Neural progenitor cell (in vitro differentiated cells): ENCODE measurements at places on chromosomes 11 and 22. TPM values are rescaled to one million over a fixed set of nuclear protein-coding genes. Genes with fewer than 3 reads are reported as not detected.

- DNase-seq: no peak
Observed at GRCh38 chr22:36580846-36581245, 51.9 kb upstream of the EIF3D start.

UBQLNL gene
- 0.19 and 0.90 TPM in 2 replicates for total RNA-seq

TH gene
- total RNA-seq: 2.0 and 6.2 TPM in 2 replicates

- no peak for DNase-seq
Observed at GRCh38 chr22:29166180-29166579, 39.5 kb upstream of the EMID1 start.

DNA sequence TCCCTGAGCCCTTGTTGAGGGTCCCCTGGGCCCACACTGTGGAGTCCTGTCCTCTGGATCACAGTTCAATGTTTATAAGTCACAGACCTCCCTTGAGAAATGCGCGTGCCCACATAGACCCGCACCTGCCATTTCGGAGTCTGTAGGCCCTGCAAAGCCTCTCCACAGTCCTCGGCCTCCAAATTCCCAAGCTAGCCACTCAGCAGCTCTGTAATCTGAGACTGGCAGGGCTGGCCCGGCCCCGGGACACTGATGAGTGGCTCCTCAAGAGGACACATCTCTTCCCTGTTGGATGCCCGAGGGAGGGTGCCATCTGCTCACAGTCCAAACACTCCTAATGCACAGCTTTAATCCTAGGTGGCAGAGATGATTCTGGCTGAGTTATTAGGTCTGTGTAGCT is 39.1 kb downstream of the B3GAT1 start:
- peak; percentile 18 for DNase-seq

ZNF214 gene
- total RNA-seq: 13.2 and 19.6 TPM in 2 replicates

- no peak for DNase-seq
Observed at GRCh38 chr11:126948563-126948962, 52.0 kb downstream of the KIRREL3 start.

DNA sequence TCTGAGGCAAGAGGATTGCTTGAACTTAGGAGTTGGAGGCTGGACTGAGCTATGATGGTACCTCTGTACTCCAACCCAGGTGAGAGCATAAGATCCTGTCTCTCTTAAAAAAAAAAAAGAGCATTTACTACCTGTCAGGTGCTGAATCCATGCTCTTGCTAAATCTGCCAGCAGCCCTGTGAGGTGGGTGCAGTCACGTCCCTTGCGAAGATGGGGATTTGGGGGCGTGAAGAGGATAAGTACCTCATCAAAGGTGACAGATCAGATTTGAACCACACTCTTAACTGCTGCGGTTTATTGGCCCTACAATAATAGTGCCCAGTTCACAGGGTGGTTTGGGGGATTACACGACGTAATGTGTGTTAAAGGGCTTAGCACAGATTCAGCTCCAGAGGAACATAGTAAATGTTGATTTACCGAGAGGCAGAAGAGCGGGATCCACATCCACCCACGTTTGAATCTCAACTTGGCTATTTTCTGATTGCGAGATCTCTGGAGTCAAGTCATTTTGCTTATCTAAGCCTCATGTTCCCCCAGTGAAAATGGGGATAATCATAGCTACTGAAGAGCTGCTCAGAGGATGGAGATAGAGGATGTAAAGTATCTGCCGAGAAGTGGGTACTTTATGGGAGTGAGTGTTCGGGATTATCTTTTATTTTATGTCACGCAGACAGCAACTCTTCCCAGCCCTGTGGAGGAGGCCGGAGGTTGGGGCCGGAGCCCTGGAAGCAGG is 28.1 kb upstream of the LRRC10B start:
- no peak for DNase-seq

DNA sequence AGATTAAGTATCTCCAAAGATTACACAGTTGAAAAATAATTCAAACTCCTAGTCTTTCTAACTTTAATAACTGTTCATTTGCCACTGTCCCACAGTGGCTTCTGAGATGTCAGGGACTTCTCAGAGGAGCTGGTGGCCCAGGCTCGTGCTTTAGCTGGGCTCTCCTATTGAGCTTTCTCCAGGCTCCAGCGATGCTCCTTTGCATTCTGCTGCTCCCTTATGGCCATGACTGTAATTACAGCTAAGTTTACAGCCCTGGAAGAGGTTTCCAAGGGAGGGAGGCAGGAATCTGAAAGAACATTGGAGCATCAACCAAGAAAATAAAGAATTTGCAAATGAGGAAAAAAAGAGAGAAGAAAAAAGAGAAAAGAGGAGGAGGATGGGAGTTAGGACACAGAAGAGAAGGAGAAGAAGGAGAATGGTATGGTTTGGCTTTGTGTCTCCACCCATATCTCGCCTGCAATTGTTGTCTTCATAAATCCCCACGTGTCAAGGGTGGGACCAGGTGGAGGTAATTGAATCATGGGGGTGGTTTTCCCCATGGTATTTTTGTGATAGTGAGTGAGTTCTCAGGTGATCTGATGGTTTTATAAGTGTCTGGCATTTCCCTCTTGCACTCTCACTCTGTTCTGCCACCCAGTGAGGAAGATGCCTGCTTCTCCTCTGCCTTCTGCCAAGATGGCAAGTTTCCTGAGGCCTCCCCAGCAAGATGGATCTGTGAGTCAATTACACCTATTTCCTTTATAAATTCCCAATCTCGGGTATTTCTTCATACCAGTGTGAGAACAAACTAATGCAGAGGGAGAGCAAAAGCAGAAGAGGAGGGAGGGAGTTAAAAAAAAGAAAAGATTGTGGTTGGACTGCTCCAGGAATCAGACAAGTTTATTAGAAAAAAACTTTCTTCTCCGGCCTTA is 857.0 kb downstream of the KCNA4 start:
- peak; percentile 82 for DNase-seq

MS4A1 gene
- total RNA-seq: not detected in 2 replicates

GRCh38 chr22:49051491-49052022 is 776.1 kb downstream of the BRD1 start:
- no peak for DNase-seq

- DNase-seq: no peak
Observed at GRCh38 chr11:66718320-66718971, 10.6 kb downstream of the SPTBN2 start.

DNA sequence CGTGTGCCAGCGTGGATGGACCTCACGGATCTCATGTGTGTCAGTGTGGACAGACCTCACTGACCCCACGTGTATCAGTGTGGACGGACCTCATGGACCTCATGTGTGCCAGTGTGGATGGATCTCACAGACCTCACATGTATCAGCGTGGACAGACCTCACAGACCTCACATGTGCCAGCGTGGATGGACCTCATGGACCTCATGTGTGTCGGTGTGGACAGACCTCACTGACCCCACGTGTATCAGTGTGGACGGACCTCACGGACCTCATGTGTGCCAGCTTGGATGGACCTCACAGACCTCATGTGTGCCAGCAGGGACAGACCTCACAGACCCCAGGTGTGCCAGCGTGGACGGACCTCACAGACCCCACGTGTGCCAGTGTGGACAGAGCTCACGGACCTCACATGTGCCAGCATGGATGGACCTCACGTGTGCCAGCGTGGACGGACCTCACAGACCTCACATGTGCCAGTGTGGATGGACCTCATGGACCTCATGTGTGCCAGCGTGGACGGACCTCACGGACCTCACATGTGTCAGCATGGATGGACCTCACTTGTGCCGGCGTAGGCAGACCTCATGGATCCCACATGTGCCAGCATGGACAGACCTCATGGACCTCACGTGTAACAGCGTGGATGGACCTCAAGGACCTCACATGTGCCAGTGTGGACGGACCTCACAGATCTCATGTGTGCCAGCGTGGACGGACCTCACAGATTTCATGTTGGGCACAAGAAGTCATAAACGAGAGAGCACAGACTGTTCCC is 18.2 kb downstream of the TTLL8 start:
- no peak for DNase-seq

NXPE1 gene
- total RNA-seq: not detected in 2 replicates

DNA sequence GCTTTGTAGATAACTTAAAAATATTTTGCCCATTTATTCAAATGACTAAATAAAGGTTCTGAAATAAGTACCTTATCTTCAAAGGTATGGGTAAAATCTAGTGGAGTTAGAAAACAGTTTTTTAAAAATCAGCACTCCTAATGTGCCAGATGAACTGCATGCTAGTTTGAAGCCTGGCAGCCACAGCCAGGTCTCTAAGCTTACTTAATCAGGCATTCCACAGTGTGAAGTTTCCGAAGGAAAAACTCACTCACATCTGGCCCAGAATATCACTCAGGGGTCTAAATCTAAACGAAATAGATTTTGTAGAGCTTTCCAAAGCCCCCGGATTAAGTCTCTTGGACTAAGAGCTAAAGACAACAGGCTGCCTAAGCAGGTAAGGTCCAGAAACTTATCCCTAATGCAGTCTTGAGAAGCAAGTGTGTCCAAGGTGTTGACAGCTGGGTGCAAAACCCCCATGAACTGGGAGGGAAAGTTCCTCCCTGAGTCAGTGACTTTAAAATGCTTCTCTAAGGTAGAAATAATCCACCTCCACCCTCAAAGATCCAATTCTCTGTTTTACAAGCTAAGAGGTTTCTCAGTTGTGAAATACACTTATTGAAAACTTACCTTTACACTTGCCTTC is 157.6 kb downstream of the FCHSD2 start:
- peak; percentile 5 for DNase-seq

- no peak for DNase-seq
Observed at GRCh38 chr11:7591107-7591894, 77.5 kb downstream of the PPFIBP2 start.

DNA sequence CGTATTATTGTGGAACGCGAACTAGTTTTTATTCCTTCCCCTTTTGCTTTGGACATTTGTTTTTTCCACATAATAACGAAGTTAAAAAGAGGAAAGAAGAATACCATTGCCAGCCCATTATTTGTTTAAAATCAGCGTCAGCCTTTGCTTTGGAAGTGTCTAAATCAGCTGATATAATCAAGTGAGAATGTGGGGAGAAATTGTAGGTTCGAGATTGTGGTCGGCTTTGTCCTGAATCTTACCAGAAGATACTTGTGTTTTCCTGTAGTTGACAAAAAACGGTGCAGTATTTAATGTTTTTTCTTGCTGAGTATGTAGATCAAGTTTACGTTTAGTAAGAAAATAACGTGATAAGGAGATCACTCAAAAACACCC is 935 bp downstream of the ZNF143 start:
- no peak for DNase-seq

DNA sequence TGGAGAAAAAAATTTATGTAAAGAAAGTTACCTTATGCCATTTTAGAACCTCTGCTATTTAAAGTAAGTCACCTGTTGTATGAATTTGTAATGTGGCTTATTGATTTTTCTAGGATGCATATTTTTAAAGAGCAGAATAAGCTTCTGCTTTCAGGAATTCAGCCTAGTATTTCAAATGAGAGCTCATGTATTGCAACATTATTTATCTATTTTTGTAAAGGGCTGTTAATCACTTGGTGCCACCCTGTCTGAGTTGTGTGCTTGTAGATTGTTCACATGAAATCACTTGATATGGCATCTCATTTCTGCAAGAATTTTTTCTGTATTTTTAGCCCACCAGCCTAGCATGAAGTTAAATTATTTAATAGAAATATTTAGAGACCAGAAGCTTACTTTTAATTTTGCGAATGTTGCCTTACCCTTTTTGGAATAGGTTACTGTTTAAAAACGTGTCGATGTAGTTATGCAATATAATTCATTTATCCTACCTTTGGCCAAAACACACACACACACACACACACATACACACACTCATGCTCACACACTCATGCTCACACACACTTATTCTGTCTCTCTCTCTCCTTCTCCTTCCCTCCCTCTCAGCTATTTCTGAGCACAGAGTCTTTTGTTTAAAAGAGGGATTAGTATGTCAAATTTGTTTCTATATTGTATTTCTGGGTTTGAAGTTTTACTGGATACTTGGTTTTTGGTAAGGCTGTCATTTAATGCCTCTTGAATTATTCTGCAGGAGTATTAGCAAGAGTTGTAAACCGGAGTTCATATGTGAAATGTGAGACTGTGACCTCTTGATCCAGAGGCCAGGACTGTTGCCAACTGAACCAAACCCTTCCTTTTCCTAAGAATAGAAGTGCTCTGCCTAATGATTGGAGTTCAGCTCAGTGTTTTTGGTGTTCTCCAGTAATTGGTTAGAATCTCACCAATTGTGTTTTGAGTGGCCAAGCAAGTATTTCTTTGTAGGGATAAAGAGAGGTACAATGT is 34.4 kb downstream of the YAP1 start:
- DNase-seq: peak; percentile 15

DNA sequence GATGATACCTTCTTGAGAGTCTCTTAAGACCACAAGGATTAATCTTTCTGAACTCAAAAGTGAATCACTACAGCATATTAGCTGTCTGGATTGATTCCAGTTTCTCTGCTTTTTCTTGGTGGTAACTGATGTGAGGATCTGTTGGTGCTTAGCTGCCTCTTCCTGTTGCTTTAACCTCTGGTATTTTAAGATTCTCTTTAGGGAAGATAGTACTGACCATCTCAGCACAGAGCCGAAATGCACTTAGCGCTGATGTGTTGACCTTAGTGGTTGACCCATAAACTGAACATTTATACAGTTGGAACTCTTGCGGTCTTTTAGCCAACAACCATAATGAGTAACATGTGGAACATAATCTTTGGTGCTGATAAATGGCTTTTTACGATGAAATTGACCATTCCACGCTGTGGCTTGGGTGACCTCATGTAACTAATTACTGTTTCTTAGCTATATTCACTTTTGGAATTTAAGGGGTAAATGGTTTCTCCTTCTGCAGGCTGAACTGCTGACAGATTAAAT is 33.7 kb downstream of the APLP2 start:
- DNase-seq: no peak

GRCh38 chr11:58770627-58771457 is 39.1 kb upstream of the GLYAT start:
- DNase-seq: no peak

DNA sequence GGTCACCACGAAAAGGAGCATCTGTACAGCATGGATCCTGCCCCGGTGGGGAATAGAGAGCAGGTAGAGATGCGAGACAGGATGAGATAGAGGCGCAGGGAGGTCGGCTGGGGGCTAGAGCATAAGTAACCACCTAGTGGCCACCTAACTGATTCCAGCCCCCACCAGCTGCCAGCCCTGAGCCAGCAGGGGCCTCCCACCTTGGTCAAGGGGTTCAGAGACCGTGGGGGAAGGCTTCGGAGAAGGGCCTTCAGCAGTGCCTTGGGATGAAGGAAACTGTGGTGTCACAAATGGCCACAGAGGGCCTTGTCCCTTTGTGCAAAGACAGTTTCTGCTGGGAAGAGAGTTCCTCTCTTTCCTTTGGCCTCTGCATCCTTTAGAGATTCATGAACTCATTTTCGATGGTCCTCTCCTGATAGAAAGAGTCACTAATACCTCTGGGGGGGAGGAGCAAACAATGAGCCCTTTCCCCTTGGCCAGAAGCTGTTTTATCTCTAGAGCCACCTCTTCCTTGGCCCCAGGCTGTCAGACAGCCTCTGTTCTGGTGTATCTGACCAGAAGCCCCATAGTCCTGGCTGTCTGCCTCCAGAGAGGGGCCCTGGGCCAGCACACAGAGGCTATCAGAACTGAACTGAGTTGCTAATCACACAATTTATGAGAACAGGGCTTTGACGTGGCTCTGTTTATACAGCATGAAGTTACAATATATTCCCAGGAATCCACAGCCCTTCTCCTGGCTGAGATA is 146.0 kb downstream of the PARVA start:
- no peak for DNase-seq

OR8H1 gene
- total RNA-seq: not detected in 2 replicates
